ENCODE measurements at places on chromosomes 7 and 10.

DNA sequence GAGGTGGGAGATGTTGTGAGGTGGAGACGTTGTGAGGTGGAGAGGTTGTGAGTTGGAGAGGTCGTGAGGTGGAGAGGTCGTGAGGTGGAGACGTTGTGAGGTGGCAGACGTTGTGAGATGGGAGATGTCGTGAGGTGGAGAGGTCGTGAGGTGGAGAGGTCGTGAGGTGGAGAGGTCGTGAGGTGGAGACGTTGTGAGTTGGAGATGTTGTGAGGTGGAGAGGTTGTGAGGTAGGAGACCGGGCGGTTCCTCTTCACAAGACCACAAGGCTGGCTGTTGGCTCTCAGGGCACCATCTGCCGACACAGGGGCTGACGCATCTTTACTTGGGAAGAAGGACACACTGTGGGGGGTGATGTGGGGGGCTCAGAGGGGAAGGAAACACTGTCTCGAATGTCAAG, 34.7 kb upstream of the SHH start:
- DNase-seq, result no peak

DNA sequence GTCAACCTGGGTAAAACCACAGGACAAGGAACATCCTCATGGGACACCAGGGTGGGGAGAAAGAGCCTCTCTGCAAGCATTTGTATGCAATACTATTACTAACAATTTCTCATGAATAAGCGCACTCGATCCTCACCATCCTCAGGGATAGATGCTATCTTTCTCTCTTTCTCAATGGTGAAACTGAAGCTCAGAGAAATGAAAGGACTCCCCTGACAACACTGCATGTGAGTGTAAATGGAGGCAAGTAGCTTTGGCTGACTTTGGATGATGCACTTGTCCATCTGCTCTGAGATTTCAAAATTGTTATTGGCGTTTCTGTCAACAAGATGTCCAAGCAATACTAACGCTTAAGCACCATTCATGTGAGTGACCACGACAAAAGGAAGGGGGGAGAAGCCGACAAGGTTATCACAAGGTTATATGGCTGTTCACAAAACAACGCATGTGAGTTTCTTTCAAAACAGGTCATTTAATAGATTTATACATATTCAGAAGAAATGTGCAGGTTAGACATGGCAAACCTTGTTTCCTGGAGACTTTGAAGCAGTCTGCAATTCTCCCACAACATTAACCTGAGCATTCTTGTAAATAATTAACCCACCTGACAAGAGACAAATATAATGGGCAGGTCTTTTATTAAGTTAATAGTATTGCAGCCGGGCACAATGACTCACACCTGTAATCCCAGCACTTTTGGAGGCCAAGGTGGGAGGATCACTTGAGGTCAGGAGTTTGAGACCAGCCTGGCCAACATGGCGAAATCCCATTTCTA, 54.0 kb downstream of the IFIT5 start:
- DNase-seq, result no peak

DNA sequence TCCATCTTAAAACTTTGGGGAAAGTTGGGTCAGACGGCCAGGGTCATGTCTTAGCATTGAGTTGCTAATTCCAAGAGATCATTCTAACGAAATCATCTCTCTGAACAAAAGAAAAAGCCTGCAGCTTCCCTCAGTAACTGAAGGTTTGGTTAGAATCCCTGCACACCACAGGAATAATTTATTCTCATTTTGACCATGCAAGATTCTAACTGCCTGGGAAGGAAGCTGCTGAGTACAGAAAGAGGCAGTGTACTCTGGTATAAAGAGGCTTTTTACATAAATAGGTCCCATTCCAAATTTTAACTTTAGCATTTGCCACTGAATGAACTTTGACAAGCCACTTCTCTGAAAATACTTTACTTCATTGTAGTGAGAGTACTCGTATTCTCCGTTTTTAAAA, 76.9 kb upstream of the RSBN1L start:
- DNase-seq, result no peak

DNA sequence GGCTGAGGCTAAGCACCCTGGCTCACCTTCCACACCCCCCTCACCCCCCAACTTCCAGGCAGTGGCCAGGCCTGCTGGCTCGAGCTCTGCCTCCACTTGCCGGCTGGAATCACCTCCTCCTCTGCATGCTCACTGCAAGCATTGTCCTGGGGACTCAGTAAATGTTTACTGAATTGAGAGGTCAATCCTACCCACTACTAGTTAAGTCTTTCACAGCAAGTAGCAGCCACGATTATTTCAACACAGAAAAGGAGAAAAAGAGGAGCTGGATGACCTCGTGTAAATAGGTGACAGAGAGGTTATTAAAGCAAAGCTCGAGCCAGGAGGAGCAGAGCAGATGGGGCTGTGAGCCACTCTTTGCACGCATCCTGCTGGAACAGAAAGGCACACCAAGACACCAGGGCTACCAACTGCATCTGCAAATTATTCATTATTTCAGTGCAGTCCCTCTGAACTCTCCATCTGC, 32.1 kb downstream of the HIPK2 start:
- DNase-seq, result no peak
